ENCODE measurements at places on chromosomes 2 and 18.

DNA sequence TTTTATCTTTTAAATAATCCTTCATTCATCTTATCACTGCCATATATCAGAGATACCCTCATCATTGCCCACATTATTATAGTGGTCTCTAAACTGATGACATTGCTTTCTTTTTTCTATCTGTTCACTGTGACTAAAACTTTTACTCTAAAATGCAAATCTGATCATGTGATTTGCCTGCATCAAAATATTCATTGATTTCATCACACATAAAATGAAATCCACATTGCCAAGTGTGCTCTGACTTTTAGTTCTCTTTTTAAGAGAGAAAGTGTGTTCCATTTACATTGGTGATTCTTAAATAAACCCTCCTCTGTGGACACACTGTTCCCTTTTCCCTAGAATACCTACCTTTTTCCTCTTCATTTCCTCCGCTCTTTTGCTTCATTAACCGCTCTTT, 7.5 kb downstream of the REL start:
- DNase-seq = no peak

DNA sequence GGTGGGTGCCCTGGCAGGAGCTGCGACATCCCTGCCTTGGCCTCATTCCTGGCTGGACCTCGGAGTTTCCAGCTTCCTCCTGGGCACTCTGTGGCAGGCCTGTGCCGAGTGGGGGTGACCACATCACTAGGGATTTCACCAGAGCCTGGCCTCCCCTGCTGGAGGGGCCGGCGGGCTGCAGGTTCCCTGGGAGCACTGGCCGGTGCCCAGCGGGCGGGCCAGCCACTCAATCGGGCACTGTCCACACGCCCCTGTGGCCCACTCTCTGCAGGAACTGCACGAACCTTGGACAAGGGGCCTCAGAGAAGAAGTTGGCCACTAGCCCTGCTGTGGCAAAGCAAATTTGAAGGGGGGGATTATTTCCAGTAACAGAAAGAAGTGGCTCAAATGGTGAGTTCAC, 110.7 kb upstream of the APCDD1 start:
- no peak for DNase-seq

- DNase-seq = peak; percentile 5
These were observed 83.7 kb downstream of the CERKL start for GRCh38 chr2:181573140-181573736.

- DNase-seq = no peak
These were observed 15.4 kb downstream of the UBE2F start for GRCh38 chr2:237982039-237982725.

- DNase-seq = peak; percentile 36
These were observed 41.1 kb downstream of the LDAH start for GRCh38 chr2:20781656-20782265.

Measured in CD4-positive, alpha-beta T cell treated with Interferon alpha-2 for 1 hour (primary cell).